Astrocyte (in vitro differentiated cells and primary cell): ENCODE measurements at places on chromosomes 2 and 18.

DNA sequence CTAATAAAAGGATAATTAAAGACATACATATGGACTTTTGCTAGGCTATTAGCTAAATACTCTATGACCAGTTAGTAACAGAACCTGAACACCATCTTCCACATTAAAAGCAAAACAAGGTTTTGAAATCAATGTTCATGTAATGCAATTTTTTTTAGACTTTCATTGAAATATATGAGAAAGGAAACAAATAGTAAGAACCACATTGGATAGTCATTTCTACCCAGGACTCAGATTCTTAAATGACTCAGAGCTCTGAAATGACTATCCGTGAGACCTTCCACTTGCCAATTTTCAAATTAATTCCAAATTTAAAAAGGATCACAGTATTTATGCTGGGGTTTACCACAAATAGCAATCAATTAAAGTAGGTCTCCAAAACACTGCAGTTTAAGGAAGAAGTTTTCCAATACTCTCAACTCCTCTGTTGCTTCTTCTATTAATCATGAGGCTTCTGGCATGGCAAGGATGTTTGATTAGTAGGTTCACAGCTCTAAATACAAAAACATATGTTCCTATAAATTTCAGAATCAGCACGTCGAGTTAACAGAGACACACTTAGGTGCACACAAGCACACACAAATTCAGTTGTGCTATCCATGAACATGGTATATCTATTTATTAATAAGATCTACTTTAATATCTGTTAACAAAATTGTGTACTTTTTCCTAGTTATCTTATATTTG, 841.0 kb downstream of the RNF144A start:
- no peaks in the 10 kb centered on the region for H3K27me3 ChIP-seq
- no peak overlapping the region for H3K4me3 ChIP-seq
- DNase-seq: peak; percentile 4
- H3K4me1 ChIP-seq: no peaks in the 10 kb centered on the region
- no peaks in the 10 kb centered on the region for H3K36me3 ChIP-seq
- no peak overlapping the region for H3K27ac ChIP-seq

DNA sequence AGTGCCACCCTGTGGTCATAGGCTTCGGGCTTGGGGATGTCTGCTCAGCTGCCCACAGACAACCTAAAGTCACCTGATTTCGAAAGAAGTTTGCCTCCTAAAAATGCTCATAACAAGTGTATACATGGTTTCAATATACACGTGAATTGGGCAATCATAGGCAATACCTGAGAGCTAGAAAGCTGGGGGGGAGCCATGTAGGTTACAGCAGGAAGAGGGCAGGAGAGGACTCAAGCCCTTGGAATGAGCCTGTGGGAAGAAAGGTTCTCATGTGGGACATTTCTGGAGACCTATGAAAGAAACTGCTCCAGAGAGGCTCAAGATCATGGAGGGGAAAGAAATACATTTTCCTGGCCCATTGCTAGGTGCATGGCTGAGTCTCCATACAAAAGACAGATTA, 109.7 kb downstream of the ACOXL start:
- H3K27me3 ChIP-seq: peaks cover 31% of the 10 kb centered on the region
- H3K36me3 ChIP-seq: no peaks in the 10 kb centered on the region
- H3K4me1 ChIP-seq: no peaks in the 10 kb centered on the region
- H3K4me3 ChIP-seq: no peak overlapping the region
- H3K27ac ChIP-seq: no peak overlapping the region

- peaks cover 5% of the 10 kb centered on the region for H3K4me1 ChIP-seq
- no peak for DNase-seq
- no peaks in the 10 kb centered on the region for H3K27me3 ChIP-seq
- H3K36me3 ChIP-seq: no peaks in the 10 kb centered on the region
- H3K4me3 ChIP-seq: no peak overlapping the region
These were observed 66.7 kb upstream of the HPCAL1 start for GRCh38 chr2:10235909-10236550.

- DNase-seq: no peak
- no peaks in the 10 kb centered on the region for H3K4me1 ChIP-seq
- H3K27me3 ChIP-seq: no peaks in the 10 kb centered on the region
- H3K27ac ChIP-seq: no peak overlapping the region
These were observed 816.6 kb downstream of the SATB2 start for GRCh38 chr2:198641161-198641560.

- H3K4me3 ChIP-seq: no peak overlapping the region
- no peak overlapping the region for H3K27ac ChIP-seq
- no peaks in the 10 kb centered on the region for H3K36me3 ChIP-seq
- no peaks in the 10 kb centered on the region for H3K27me3 ChIP-seq
These were observed 70.7 kb downstream of the NABP1 start for GRCh38 chr2:191748528-191749180.

GRCh38 chr18:56891870-56892269, 240.7 kb downstream of the WDR7 start:
- H3K27me3 ChIP-seq: no peaks in the 10 kb centered on the region
- H3K4me1 ChIP-seq: peaks cover 31% of the 10 kb centered on the region
- H3K36me3 ChIP-seq: no peaks in the 10 kb centered on the region
- H3K4me3 ChIP-seq: no peak overlapping the region
- peak overlapping the region; percentile 86 for H3K27ac ChIP-seq
- no peak for DNase-seq

DNA sequence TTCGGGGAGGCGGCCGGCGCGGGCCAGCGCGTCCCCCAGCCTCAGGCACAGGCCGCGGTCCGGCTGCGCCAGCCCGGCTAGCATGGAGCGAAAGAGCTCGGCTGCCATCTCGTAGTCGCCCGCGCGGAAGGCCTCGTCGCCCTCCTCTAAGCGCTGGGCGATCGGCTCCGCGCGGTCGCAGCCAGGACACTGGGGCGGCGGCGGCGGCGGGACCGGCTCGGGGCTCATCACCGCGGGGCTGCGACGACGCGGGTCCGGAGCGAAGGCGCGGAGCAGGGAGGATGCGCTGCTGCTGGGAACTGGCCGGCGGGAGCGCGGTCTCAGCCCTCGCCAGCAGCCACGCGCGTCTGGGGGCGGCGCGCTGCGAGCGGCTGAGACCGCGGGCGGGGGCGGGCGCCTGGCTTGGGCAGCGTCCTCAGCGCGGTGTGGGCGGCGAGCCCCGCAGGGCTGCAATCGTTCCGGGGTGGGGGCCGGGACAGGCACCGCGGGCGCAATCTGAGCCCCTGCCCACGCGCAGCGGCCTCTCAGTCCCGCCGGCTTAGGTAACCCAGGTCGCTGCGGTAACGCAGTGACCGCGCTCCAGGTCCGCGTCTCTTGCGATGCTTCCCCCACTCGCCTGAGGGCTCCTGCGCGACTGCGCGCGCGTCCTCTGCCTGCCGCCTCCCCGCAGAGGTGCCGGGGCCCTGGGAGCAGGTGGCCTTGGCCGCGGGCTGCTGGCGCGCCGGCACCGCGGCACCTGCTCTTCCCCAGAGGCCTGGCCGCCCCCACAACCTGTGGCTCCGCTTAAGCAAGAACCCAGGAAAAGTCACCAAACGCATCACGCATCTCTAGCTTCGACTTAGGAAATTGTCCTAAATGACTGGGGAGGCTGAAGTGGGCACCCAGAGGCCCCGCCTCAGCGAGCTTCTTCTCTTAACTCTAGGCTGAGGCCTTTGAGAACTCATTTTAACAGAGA, at the start of gene LONRF2:
TSS of gene LONRF2 (minus strand) at position 636 of the 955 bp plus-strand sequence. CDS start at position 228, 408 bp downstream.
- H3K4me3 ChIP-seq: peak within 1 kb of the TSS; percentile 52
- no peaks in the 10 kb centered on the region for H3K4me1 ChIP-seq
- DNase-seq: peak; percentile 27
- peaks cover 48% of the 10 kb centered on the region for H3K27me3 ChIP-seq
- H3K27ac ChIP-seq: no peak within 1 kb of the TSS

GRCh38 chr18:79816981-79817606, 19.4 kb downstream of the KCNG2 start:
- no peak overlapping the region for H3K27ac ChIP-seq
- H3K4me1 ChIP-seq: no peaks in the 10 kb centered on the region
- no peaks in the 10 kb centered on the region for H3K36me3 ChIP-seq
- no peak for DNase-seq
- peaks cover 3% of the 10 kb centered on the region for H3K27me3 ChIP-seq

DNA sequence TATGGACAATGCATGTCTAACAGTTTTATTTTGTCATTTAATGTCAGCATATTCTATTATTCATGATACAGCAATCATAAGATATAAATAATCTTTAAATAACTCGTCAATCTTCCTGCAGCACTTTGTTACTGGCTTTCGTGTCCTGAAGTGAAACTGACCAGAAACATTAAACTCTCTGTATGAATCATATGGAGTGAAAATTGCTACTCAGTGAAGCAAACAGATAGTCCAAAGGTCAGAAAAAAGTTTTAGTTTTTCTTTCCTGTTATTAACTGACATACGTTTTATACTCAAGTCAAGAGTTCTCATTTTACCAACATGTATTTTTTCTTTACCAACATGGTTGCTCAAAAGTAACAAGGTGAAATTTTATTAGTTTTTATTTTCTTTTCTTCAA, 106.8 kb upstream of the GALNT5 start:
- no peak overlapping the region for H3K4me3 ChIP-seq
- no peaks in the 10 kb centered on the region for H3K4me1 ChIP-seq

DNA sequence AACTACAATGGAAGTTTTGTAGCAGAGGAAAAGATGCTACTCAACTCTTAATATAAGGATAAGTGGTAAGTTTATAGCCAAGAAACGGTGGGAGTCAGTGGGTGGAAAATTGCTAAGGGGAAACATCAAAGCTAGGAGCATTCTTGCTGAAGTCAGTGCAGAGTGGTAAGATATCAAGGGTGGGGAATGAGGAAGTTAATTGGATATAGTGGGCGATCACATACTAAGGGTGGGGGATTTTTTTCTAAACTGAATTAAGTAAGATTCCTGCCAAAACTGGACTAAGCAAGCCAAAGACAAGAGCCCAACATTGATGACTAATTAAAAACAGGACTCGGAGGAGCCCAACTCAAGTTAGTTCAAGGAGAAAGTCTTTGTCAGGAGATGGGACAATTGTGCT, 525.4 kb downstream of the CCDC85A start:
- peak; percentile 53 for DNase-seq
- H3K27ac ChIP-seq: no peak overlapping the region
- H3K36me3 ChIP-seq: no peaks in the 10 kb centered on the region
- H3K4me1 ChIP-seq: no peaks in the 10 kb centered on the region
- no peak overlapping the region for H3K4me3 ChIP-seq

DNA sequence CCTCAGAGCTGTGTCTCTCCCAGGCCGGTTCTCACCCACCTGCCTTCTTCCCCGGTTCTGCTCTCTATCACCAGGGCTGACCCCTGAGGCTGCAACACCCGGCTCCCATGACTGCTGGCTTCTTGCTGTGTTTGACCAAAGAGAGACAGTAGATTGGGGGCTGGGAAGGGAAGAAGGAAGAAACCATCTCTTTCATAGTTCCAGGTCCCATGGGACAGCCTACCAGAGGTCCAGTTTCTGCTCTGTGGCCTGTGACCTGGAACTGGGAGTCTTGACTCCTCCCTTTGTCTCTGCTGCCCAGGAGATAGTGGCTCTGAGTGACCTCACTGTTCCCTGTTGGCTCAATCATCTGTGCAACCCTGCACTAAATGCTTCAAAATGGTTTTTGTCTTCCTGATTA, 38.1 kb downstream of the ALPK2 start:
- no peaks in the 10 kb centered on the region for H3K27me3 ChIP-seq
- peak overlapping the region; percentile 24 for H3K27ac ChIP-seq
- H3K4me1 ChIP-seq: peaks cover 13% of the 10 kb centered on the region
- no peak overlapping the region for H3K4me3 ChIP-seq
- no peak for DNase-seq

GRCh38 chr2:47360927-47361326, 42.0 kb upstream of the MSH2 start:
- no peak overlapping the region for H3K4me3 ChIP-seq
- peak overlapping the region; percentile 24 for H3K27ac ChIP-seq
- H3K27me3 ChIP-seq: no peaks in the 10 kb centered on the region
- H3K4me1 ChIP-seq: peaks cover 10% of the 10 kb centered on the region

DNA sequence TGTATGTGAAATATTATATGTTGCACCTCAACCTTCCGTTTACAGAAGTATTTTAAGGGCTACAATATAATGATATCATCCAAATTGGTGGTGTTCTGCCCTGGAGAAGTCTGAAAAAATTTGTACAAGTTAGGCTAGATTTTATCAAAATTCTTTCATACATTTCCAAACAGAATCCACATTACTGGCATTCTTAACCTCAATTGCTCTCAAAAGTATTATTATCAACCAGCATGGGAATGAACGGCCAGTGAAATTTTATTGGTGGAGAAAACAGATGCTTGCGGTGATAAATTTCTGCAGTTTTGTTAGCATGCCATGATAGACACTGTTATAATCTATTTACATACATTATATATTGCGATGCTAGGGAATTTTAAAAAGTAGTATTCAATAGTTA, 88.3 kb upstream of the TFPI start:
- H3K36me3 ChIP-seq: no peaks in the 10 kb centered on the region
- DNase-seq: no peak
- no peak overlapping the region for H3K4me3 ChIP-seq
- H3K27ac ChIP-seq: no peak overlapping the region
- H3K4me1 ChIP-seq: no peaks in the 10 kb centered on the region
- no peaks in the 10 kb centered on the region for H3K27me3 ChIP-seq

GRCh38 chr2:204664708-204665121, 119.4 kb downstream of the PARD3B start:
- no peak overlapping the region for H3K4me3 ChIP-seq
- peak; percentile 75 for DNase-seq
- no peaks in the 10 kb centered on the region for H3K36me3 ChIP-seq
- no peaks in the 10 kb centered on the region for H3K27me3 ChIP-seq
- peak overlapping the region; percentile 83 for H3K27ac ChIP-seq
- H3K4me1 ChIP-seq: peaks cover 14% of the 10 kb centered on the region

GRCh38 chr2:112162341-112162740, 24.2 kb downstream of the FBLN7 start:
- H3K4me3 ChIP-seq: no peak overlapping the region
- no peaks in the 10 kb centered on the region for H3K36me3 ChIP-seq
- no peak overlapping the region for H3K27ac ChIP-seq
- peaks cover 2% of the 10 kb centered on the region for H3K27me3 ChIP-seq
- H3K4me1 ChIP-seq: no peaks in the 10 kb centered on the region

DNA sequence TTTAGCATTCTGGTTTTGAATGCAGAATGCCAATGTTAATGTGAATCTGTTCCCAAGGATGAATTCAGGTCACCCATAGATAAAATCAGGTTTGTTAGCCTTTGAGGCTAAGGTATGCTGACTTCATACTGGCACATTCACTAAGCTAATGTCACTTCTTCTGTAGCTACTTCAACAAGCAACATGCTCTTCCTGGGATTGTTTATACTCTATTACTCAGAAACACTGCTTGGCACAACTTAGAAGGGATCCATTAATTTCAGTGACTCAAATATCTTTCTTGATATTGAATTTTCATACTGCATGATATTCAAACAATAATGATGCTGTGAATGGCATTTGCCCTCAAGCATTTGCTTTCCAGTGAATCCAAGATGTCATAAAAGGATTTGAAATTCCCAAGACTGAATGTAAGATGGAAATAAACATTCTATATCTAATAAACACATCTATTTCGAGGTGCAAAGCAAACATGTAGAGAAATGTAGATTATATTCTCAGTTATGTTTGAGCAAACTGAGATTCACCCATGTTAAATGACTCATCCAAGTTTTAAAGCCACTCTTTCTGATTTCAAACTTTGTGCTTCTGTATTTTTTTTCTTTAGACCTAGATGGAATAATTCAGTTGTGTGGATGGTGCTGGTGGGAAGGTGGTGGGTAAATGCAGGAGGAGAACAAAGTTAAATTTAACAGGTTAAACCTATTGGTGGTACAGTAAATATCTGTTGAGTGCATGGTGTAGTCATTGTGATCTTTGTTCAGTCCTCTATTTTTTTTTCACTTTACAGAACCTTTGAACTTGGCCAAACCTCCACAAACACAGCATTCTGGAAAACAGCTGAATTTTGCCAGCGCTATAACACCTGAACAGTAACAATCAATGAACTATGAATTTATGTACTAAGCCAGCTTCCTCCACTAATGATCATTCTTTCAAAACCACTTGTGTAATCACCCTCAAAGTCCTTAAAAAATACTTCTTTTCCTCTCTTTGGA, 162.1 kb upstream of the XIRP2 start:
- H3K27me3 ChIP-seq: no peaks in the 10 kb centered on the region
- no peaks in the 10 kb centered on the region for H3K36me3 ChIP-seq
- no peak overlapping the region for H3K27ac ChIP-seq
- no peak for DNase-seq
- no peaks in the 10 kb centered on the region for H3K4me1 ChIP-seq
